RKO (cell line): ENCODE measurements at places on chromosomes 5 and 9.

- no peak for DNase-seq
Observed at GRCh38 chr9:110573305-110573704, 6.2 kb downstream of the SVEP1 start.

- no peak for DNase-seq
Observed at GRCh38 chr9:134286471-134287245, 39.6 kb upstream of the RXRA start.

DNA sequence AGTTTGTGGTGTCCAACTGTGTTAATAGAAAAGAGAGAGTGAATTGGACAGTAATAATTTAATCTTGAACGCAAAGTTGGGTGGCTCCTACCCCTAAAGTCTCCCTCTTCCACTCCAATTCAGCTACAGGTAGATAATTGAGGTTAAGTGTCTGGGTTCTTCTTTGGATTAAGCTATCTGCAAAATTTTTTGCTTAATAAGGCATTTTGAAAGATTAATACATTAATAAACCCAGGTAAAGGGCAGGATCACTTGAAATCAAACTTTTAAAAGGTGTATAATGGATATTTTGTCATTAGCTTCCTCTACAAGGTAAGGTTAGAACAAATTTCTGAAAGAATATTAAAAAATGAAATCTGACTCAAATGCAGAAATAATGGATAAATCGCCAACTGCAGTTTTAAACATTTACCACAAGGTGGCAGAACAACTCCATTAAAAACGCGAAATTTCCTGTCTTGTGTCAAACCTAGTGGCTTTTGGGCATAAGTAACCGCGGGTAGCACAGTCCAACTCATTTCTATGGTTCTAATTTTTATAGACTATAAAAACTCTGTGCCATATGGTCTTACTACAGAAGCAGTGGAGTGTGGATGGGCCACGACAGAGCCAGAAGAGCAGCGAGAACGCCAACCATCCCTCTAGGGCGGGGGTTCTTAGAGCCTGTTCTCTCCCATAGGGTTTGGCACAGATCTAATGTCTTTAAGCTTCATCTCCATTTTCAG, 276.5 kb downstream of the ARHGEF28 start:
- DNase-seq = peak; percentile 62

DNA sequence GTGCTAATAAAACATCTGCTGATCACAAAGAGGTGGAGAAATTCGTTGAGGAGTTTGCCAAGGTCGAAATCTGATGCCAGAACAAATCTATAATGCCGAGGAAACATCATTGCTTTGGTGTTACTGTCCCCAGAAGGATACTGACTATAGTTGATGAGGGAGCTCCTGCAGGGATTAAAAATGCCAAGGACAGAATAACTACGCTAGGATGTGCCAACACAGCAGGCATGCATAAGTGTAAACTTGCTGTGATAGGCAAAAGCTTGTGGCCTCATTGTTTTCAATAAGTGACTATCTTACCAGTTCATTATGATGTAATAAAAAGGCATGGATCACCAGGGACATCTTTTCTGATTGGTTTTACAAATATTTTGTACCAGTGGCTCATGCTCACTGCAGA, 66.8 kb upstream of the ADCY2 start:
- DNase-seq = no peak

- no peak for DNase-seq
Observed at GRCh38 chr9:77752554-77752953, 104.4 kb upstream of the GNA14 start.

GRCh38 chr5:2890011-2890410, 138.5 kb upstream of the IRX2 start:
- no peak for DNase-seq

- no peak for DNase-seq
Observed at GRCh38 chr9:69918322-69918721, 97.7 kb downstream of the CFAP95 start.

DNA sequence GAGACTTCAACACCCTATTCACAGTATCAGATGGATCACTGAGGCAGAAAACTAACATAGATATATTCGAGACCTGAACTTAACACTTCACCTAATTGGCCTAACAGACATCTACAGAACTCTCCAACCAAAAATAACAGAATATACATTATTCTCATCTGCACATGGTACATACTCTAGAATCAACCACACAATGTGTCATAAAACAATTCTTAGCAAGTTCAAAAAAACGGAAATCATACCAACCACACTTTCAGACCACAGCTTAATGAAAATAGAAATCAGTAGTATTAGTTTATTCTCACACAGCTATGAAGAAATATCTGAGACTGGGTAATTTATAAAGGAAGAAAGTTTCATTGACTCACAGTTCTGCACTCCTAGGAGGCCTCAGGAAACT, 387.9 kb downstream of the DEPDC1B start:
- DNase-seq = no peak

DNA sequence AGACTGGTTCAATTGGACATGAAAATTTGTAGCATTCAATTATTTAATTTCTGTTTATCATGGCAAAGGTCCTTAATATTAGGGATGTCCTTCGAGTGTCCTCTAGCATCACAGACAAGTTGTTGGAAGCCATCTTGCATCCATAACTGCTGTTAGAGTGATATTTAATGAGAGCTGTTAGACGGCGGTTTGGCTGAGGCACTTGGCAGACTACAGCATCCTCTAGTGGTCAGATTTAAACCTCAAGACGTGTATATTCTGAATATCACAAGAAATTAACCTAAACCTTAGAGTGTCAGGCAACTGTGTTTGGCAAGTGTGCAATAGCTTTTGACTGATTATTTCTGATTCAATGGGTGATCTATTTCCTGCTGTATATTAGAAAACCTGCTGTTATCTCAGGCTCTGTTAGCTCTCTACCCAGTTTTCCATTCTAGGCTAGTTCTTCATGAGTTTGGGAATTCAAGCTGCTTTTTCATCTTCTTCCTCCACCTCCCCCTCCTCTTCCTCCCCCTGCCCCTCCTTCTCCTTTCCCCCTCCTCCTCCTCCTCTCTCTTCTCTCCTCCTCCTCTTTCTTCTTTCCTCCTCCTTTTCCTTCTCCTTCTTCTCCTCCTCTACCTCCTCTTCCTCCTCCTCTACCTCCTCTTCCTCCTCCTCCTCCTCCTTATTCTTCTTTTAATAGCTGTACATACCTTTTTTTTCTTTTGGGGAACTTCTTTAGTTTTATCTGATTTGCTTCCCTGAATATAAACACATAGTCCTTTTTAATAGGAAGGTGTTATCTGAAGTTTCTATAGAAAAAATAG, 8.6 kb downstream of the SPINK1 start:
- peak; percentile 68 for DNase-seq

GRCh38 chr9:121835587-121836365, 184.3 kb downstream of the DAB2IP start:
- peak; percentile 16 for DNase-seq

DNA sequence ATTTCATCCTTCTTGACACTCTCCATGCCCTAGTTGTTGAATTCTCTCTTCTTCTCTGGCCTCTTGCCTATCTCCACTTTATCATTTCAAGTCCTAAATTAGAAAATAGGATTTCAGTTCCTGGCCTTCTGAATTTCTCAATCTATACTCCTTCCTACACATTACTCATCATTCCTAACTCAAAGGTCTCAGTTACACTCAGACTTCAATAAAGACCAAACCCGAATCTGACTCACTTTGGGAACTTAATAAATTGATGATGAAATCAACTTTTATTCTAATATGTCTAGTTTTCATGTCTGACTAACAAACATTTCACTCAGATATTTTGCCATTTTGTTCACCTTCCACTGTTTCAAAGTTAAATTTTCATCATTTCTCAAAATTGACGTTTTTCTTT, 113.6 kb upstream of the TSLP start:
- DNase-seq = peak; percentile 8

DNA sequence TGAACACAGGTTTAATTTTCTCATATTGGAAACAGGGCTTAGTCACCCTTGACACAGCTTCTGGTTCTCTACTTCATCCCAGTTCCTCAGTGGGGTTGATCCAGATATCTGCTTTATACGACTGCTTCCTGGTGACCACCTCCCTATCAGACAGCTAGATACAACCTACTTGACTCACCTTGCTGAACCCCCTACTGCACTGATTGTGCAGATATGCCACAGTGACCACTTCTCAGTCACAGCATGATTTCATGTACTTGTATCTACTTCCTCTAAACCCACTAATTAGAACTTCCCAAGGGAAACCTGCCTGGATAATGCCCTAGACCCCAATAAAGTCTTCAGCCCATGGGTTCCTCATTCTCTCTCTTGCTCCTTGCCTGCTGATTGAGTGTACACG, 18.4 kb upstream of the RFK start:
- no peak for DNase-seq

GRCh38 chr5:115097236-115097635, 72.5 kb downstream of the TRIM36 start:
- DNase-seq = no peak

DNA sequence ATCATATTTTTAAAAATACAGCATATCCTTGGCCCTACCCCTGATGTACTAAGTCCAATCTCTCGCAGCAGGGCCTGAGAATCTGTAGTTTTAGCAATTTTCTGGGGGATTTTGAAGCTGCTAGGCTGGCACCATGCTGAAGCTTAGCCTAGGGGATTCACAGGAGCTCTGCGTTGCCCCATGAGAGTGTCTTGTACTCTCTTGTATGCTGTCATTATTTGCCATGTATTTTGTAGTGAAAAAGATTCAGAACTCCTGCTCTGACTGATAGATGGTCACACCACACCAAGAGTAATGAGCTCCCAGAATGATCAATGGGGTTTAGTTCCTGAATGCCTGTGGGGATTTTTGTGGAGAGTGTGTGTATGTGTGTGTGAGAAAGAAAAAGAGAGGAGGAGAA, 20.7 kb upstream of the TRMT10B start:
- no peak for DNase-seq

- no peak for DNase-seq
Observed at GRCh38 chr5:69019668-69020375, 74.0 kb upstream of the SLC30A5 start.

DNA sequence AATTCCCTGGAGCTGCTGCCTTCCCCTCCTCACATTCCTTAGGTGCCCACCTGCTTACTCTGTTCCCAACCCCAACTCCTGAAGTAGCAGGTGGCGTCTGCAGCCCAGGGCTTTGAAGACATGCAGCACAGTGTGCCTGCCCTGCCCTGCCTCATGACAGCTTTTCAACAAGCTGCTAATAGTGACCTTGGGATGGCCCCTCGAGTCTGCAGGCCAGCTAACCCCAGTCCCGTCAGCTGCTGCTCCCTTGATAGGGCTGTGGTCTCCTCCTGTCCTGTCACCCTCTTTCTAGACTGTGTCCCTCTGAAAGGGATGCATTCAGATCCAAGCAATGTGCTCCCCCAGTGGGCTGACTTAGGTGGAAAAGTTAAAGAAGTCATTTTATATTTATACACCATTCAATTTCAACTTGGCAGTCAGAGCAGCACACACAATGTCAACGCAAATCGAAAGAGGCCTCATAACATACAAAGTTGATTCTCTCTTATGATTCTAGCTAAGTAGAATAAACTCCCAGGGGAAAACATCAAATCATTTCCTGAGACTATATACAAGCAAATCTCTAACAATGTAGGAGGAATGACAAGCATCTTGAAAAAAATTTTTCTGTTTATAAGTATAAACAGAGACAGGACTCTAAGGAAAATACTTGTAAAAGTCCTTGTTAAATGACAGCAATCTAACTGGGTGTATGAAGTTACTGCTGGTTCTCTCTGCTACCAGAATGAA, 37.9 kb downstream of the ADRB2 start:
- no peak for DNase-seq

DNA sequence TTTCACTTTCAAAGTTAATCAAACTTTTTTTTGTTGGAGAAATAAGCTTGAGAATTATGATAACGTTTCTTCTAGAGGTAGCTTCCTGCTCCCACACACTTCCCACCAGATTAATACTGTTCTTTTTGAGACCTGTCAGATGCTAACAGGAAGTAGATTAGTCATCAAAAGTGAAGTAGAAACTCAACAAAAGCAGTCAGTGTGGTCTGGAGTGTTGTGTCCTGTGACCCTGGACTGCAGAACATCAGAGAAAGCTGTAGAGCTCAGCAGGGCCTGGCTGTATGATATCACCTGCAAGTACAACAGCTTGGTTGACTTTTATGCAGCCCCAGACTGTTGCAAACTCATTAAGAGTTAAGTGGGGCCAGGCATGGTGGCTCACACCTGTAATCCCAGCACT, 495.7 kb upstream of the CYLC2 start:
- DNase-seq = peak; percentile 19

DNA sequence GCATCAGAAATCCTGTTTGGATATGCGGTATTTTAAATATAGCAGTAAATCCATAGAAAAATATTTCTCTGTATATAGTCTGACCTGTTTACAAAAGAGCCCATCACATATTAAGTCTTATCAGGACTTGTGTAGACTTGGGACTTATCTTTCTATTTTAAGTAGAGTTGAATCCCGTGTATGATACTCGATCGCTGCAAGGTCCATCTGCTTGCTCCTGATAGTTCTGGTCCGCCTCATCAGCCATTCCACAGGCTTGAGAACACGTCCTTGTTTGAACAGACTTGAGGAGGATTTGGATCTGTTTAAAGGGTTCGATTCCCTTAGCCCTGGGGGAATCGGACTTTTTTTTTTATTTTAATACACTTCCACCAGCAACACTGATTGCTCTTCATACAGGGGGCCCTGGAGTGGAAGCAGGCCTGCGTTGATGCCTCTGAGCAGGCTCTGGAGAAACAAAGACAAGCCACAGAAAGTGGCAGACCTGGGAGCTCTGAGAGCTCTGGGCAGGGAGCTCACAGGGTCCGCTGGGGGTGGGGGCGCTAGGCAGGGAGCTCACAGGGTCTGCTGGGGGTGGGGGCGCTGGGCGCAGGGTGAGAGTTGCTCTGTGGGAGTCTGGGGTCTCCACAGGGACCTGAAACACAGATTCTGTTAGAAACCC, 112.2 kb downstream of the MVB12B start:
- no peak for DNase-seq

- DNase-seq = no peak
Observed at GRCh38 chr5:126139086-126139485, 284.1 kb upstream of the GRAMD2B start.

- DNase-seq = no peak
Observed at GRCh38 chr5:151121665-151122064, 35.9 kb downstream of the ANXA6 start.

DNA sequence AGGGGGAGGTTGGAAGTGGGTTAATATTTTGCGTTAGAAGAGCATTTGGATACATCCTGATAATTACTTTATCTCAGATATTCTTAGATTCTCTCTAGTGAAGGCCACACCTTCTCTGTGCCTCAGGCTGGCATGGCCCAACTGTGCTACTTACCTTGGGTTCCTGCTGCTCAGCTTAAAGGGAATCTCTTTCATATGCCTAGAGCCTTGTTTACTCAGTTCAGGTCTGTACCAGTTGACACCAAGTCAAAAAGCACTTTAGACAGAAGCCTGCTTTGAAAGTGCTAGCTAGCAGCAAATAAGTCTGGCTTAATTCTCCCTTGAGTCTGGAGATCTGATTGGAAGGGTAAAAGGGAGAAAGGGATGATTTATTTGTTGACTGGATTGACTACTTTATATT, 74.8 kb downstream of the GHR start:
- DNase-seq = no peak
